ENCODE measurements at places on chromosomes 11 and 22. TPM values are rescaled to one million over a fixed set of nuclear protein-coding genes. Genes with fewer than 3 reads are reported as not detected.
A peak's percentile ranks its signal among the peaks of the same experiment; 100 is the strongest.

SCT gene
- polyA plus RNA-seq = not detected

DNA sequence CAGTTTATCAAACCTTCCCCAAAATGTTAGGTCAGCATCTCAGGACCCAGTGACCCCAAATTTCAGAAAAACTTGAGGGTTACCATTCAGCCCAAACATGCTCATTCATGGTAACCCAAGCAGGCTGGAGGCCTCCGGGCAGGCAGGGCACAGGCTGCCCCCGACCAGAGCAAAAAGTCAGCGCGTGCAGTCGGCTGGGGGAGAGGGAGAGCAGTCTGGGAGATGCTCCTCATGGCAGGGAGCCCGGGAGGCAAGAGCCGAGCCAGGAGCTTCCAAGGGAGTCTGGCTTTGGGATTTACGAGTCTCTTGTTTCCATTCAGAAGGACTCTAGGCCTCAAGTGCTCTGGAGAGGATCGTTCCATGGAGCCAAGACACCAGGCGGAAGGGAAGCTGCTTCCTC, 45.7 kb downstream of the RPUSD4 start:
- no peaks in the 10 kb centered on the region for H3K36me3 ChIP-seq
- H3K4me3 ChIP-seq = no peak overlapping the region
- H3K27me3 ChIP-seq = no peaks in the 10 kb centered on the region
- DNase-seq = no peak
- H3K4me1 ChIP-seq = no peaks in the 10 kb centered on the region

- no peak overlapping the region for H3K27ac ChIP-seq
- H3K4me1 ChIP-seq = no peaks in the 10 kb centered on the region
- H3K27me3 ChIP-seq = no peaks in the 10 kb centered on the region
- H3K4me3 ChIP-seq = no peak overlapping the region
- DNase-seq = no peak
Measured at GRCh38 chr22:25748704-25749103, 6.7 kb downstream of the MYO18B start.

DNA sequence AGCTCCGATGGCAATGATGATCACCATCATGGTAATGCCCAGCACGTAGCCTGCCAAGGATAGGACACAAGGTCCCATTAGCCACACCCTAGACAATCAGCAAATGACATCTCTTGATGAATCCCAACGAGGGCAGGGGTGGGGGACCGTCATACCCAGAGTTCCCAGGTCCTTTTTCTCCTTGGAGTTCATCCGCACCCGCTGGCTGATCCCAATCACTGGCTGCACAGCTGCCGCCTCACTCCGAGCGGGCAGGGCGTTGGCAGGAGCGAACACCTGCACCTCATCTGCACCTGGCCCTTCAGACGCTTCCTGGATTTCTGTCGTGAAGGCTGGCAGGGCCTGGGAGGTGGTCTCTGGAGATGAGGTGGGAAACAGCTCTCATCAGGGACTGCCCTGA, 2.9 kb downstream of the PIK3IP1 start:
- H3K4me3 ChIP-seq = peak overlapping the region; percentile 68
- peaks cover 85% of the 10 kb centered on the region for H3K4me1 ChIP-seq
- DNase-seq = no peak
- no peaks in the 10 kb centered on the region for H3K27me3 ChIP-seq

DNA sequence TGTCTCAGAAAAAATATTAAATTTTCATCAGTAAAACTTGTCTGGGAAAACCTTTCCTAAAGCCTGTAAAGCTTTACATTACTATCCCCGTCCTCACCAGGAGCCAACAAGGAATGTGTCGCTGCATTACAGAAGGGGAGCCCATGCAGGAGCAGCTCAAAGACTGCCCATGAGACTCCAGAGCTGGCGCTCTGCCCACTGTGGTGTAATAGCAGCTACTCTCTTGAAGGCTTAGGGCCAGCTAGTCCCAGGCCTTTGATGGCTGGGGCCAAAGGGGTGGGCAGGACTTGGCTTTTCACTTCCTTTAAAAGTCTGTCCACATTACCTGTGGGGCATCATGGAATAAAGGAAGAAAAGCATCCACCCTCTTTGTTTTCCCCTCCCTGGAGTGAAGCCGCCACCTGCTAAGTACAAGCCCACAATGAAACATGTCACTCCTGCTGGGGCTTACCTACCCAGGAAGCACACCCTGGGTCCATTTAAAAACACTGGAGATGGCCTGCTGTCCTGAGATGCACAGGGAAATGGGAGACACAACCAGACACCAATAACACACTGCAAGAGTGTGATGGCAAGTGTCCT, 150.7 kb downstream of the ADAMTS15 start:
- no peaks in the 10 kb centered on the region for H3K27me3 ChIP-seq
- no peaks in the 10 kb centered on the region for H3K36me3 ChIP-seq
- DNase-seq = no peak
- no peak overlapping the region for H3K4me3 ChIP-seq
- no peaks in the 10 kb centered on the region for H3K4me1 ChIP-seq
- no peak overlapping the region for H3K27ac ChIP-seq

GRCh38 chr11:123258877-123259276, 63.8 kb upstream of the CLMP start:
- no peak for DNase-seq
- H3K4me3 ChIP-seq = no peak overlapping the region
- no peak overlapping the region for H3K27ac ChIP-seq
- H3K36me3 ChIP-seq = no peaks in the 10 kb centered on the region
- no peaks in the 10 kb centered on the region for H3K27me3 ChIP-seq

DNA sequence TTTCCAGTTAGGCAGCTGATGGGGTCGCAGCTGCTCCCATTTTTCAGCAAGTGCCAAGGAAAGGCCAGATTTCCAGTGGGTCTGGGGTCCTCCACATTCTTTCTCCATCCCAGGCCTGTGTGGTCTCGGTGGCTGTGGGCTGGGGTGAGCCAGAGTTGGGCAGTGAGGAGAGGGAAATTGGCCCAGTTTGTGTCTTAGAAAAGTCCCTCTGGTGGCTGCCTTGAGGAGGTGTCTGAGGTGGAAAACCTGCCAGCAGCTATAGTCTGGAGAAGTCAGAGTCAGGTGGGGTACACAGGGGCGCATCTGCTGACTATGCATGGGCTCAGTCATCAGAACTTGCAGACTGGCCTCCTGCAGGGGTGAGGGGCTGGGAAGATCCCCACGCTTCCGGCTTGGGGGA, 30.5 kb downstream of the MRGPRD start:
- no peaks in the 10 kb centered on the region for H3K27me3 ChIP-seq
- H3K36me3 ChIP-seq = no peaks in the 10 kb centered on the region
- H3K27ac ChIP-seq = no peak overlapping the region

SLC5A1 gene
- polyA plus RNA-seq = not detected

GRCh38 chr11:12377106-12377823, at the start of gene PARVA:
Gene PARVA (plus strand): TSS chr11:12377571. CDS start chr11:12377648, 77 bp downstream.
- peaks cover 55% of the 10 kb centered on the region for H3K27me3 ChIP-seq
- no peaks in the 10 kb centered on the region for H3K4me1 ChIP-seq
- H3K27ac ChIP-seq = no peak within 1 kb of the TSS
- H3K4me3 ChIP-seq = no peak within 1 kb of the TSS

CATSPER1 gene
- 19.0 TPM for polyA plus RNA-seq

RFPL2 gene
- polyA plus RNA-seq = 0.36 TPM

DNA sequence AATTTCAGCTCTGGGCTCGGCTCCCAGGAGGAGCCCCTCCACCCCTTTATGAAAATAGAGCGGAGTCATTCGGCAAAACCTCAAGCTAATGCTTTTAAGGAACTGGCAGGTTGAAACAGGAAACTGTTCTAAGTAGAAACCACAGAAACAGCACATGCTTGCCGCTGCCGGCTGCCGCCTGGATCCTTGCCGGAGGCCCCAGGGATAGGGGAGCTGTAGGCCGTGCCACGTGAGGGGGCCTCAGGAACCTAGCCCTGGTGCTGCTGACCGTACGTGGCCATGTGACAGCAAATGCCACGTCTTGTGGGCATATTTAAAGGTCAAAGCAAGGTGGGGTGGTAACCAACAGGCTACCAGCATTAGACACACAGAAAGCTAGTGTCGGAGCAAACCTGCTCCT, 77.9 kb upstream of the TIMP3 start:
- peaks cover 37% of the 10 kb centered on the region for H3K4me1 ChIP-seq
- DNase-seq = peak; percentile 82
- H3K27me3 ChIP-seq = peaks cover 4% of the 10 kb centered on the region
- peak overlapping the region; percentile 57 for H3K27ac ChIP-seq
- no peaks in the 10 kb centered on the region for H3K36me3 ChIP-seq

DNA sequence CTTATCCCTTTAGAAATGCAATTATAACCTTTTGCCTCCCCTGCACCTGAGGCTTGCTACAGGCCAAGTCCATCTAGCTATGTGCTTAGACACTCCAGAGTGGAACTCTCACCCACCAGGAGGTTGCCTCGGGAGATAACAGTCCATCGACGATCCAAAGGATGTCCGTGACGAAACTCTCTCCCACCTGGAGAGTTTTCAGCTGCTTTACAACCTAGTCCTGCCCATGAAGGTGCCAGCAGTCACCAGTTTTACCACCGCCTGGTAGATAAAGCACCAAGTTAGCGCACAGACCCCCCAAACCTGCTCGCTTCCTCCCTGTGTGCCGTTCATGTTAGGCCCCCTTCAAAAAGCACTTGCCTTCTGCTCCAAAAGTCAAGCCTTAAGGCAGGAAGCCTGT, 53.1 kb upstream of the SHISAL1 start:
- H3K4me1 ChIP-seq = no peaks in the 10 kb centered on the region
- DNase-seq = no peak
- no peaks in the 10 kb centered on the region for H3K36me3 ChIP-seq
- no peak overlapping the region for H3K27ac ChIP-seq

GRCh38 chr22:42676059-42676607, 26.9 kb upstream of the CYB5R3 start:
- peaks cover 8% of the 10 kb centered on the region for H3K4me1 ChIP-seq
- no peaks in the 10 kb centered on the region for H3K36me3 ChIP-seq
- no peak overlapping the region for H3K4me3 ChIP-seq

- no peak for DNase-seq
- H3K27ac ChIP-seq = no peak overlapping the region
- H3K4me3 ChIP-seq = no peak overlapping the region
- peaks cover 24% of the 10 kb centered on the region for H3K4me1 ChIP-seq
- no peaks in the 10 kb centered on the region for H3K27me3 ChIP-seq
Measured at GRCh38 chr11:74011360-74012073, 2.6 kb upstream of the UCP3 start.

AQP11 gene
- 0.18 TPM for polyA plus RNA-seq

FREY1 gene
- polyA plus RNA-seq = not detected

PLA2G3 gene
- polyA plus RNA-seq = not detected

DNA sequence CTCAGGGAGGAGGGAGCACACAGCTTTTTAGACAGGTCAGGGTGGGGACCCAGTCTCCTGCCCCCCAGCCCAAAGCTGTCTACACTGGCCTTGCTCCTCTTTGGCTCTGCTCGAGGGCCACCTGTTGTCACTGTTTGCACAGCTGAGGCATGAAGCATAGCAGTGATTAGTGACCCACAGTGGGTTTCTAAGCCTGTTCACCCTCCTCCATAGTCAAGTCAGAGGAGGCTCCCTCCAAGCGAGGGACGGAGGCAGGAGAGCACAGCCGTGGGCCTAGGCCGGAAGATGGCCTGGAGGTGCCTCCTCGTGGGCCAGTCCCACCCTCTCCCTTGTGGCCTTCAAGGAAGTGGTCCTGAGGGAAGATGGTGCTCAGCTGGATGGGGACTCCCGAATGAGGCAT, 241.1 kb downstream of the GRIK4 start:
- no peaks in the 10 kb centered on the region for H3K36me3 ChIP-seq
- DNase-seq = no peak
- no peaks in the 10 kb centered on the region for H3K4me1 ChIP-seq
- no peak overlapping the region for H3K4me3 ChIP-seq

- H3K4me1 ChIP-seq = no peaks in the 10 kb centered on the region
- DNase-seq = no peak
- no peaks in the 10 kb centered on the region for H3K27me3 ChIP-seq
- H3K36me3 ChIP-seq = no peaks in the 10 kb centered on the region
Measured at GRCh38 chr11:117589063-117589462, 208.0 kb downstream of the DSCAML1 start.

GRCh38 chr11:130114281-130114680, 44.6 kb downstream of the APLP2 start:
- H3K27me3 ChIP-seq = no peaks in the 10 kb centered on the region
- H3K4me3 ChIP-seq = no peak overlapping the region
- DNase-seq = no peak
- peaks cover 26% of the 10 kb centered on the region for H3K4me1 ChIP-seq
- no peak overlapping the region for H3K27ac ChIP-seq
- peaks cover 54% of the 10 kb centered on the region for H3K36me3 ChIP-seq

KRTAP5-11 gene
- not detected for polyA plus RNA-seq

GRCh38 chr11:41536021-41536568, 76.6 kb upstream of the LRRC4C start:
- H3K4me1 ChIP-seq = no peaks in the 10 kb centered on the region
- no peaks in the 10 kb centered on the region for H3K36me3 ChIP-seq
- DNase-seq = no peak
- no peaks in the 10 kb centered on the region for H3K27me3 ChIP-seq
- H3K4me3 ChIP-seq = no peak overlapping the region

DNA sequence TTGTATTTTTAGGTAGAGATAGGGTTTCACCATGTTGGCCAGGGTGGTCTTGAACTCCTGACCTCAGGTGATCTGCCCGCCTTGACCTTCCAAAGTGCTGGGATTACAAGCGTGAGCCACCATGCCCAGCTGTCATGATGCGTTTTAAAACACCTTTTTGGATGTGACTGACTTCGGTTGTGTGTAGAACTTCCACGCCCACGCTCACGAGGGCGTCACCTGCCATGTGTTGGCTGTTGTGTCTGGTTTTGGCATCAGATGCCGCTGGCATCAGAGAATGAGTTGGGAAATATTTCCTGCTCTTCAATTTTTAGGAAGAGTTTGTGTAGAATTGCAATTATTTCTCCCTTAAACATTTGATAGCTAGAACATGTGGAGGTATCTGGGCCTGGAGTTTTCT, 109.1 kb downstream of the KCNQ1 start:
- no peak overlapping the region for H3K27ac ChIP-seq
- H3K27me3 ChIP-seq = no peaks in the 10 kb centered on the region
- DNase-seq = no peak
- no peaks in the 10 kb centered on the region for H3K36me3 ChIP-seq

Data from CD14-positive monocyte (primary cell).